ENCODE measurements at places on chromosomes 1 and 21.

GRCh38 chr1:117301901-117302300, 65.3 kb upstream of the MAN1A2 start:
- DNase-seq: no peak

- DNase-seq: no peak
Measured at GRCh38 chr1:30322859-30323257, 400.5 kb downstream of the MATN1 start.

DNA sequence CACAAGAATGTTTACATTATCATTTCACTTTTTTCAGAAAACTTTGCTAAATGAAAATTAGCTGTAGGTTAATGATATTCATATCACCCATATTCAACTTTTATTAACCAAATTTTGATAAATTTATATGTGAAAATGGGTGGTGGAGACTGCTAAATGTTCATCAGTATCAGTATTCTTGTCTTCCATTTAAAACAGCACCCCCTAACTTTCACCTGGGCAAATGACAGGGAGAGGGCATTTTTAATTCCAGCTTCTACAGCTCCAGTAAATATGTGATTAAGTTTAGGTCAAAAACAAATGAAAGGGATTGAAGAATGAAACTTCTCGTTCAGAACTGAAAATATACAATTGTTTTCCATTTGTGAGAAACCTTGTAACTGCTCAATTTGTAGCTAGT, 722.2 kb downstream of the KCNT2 start:
- no peak for DNase-seq

- no peak for DNase-seq
Measured at GRCh38 chr1:109535481-109535880, 4.2 kb upstream of the GPR61 start.

GRCh38 chr1:169031566-169032224, 74.8 kb upstream of the ATP1B1 start:
- no peak for DNase-seq

GRCh38 chr1:170376801-170377385, 155.1 kb upstream of the GORAB start:
- DNase-seq: no peak

- DNase-seq: no peak
Measured at GRCh38 chr1:226033582-226033981, 28.9 kb upstream of the H3-3A start.

- DNase-seq: no peak
Measured at GRCh38 chr1:53686965-53687267, 52.0 kb downstream of the GLIS1 start.
